Progenitor cell of endocrine pancreas (in vitro differentiated cells): ENCODE measurements at places on chromosomes 4 and X. TPM values are rescaled to one million over a fixed set of nuclear protein-coding genes. Genes with fewer than 3 reads are reported as not detected.

- DNase-seq, result no peak
Observed at GRCh38 chr4:39660045-39660444, 21.4 kb upstream of the SMIM14 start.

- no peak for DNase-seq
Observed at GRCh38 chr4:27807207-27807606, 946.6 kb downstream of the STIM2 start.

GRCh38 chrX:124862301-124862700, 457.4 kb upstream of the TEX13C start:
- DNase-seq, result no peak

- DNase-seq, result no peak
Observed at GRCh38 chr4:105257817-105258495, 111.3 kb downstream of the TET2 start.

GRCh38 chrX:137032841-137033773, 688 bp downstream of the GPR101 start:
- no peak for DNase-seq

DNA sequence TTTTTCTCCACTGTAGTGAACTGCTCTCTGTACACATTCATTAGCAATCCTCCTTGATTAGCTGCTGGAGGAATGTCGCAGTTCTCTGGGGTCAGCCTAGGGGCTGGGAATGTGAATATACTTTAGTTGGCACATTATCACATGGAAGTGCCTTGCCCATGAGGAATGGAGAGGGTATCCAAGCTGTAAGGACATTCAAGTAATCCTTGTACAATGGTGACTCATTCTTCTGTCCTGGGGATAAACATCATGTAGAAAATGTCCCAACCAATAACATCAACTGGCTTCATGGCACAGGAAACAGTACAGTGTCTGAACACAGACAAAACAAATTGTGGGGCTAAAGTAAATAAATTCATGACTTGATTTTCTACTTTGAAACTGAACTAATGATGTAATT, 147.1 kb downstream of the GLRA2 start:
- no peak for DNase-seq

DNA sequence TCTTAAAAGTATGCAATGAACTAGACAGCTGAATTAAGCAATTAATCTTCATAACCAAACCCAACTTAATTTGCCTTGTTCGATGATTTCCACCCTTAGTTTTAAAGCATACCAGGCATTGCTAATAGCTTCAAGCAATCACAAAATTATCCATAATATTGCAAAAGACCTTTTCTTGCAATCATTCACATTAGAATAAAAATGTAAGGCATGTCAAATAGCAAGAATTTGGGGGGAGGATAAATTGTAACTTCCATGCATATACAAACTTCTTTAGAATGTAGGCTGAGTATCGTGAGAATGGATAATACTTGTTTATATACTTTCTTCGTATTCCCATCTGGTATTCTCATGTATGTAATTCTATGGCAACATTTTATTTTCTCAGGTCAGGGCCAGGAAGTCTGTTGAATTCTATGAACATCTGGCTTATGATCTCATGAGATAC, 28.7 kb upstream of the BMP2K start:
- no peak for DNase-seq

GRCh38 chrX:13487731-13488505, 81.5 kb upstream of the EGFL6 start:
- no peak for DNase-seq

GRCh38 chr4:156677656-156678055, 293.9 kb downstream of the PDGFC start:
- no peak for DNase-seq

GRCh38 chr4:128303986-128304385, 16.4 kb upstream of the PGRMC2 start:
- DNase-seq, result no peak

GRCh38 chr4:5999830-6000365, 18.3 kb downstream of the C4orf50 start:
- DNase-seq, result no peak

DNA sequence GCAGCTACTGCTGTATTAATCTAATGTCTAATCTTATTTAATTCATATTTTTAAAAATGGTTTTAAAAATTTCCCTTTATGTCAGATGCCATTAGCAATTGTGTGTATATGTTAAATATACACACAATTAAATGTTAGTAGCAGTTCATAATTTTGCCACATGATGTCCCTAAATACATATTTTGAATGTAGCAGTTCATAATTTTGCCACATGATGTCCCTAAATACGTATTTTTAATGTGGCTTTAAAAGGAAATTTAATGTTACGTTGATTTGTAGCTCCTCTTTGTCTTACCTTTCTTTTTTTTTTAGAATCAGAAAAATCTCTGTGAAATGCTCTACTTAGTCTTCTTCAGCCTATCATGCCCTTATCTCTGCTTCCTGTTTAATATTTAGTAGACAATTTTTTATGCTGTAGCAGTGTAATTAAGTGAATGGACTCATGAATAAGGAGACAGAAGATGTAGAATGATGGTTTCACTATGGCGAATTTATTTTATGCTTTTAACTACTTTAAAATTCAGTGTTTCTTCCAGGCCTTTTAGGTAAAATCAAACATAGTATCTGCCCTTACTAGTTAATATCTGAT, 26.1 kb downstream of the RBM46 start:
- no peak for DNase-seq

GRCh38 chr4:155249016-155249566, 40.7 kb downstream of the NPY2R start:
- DNase-seq, result no peak

DNA sequence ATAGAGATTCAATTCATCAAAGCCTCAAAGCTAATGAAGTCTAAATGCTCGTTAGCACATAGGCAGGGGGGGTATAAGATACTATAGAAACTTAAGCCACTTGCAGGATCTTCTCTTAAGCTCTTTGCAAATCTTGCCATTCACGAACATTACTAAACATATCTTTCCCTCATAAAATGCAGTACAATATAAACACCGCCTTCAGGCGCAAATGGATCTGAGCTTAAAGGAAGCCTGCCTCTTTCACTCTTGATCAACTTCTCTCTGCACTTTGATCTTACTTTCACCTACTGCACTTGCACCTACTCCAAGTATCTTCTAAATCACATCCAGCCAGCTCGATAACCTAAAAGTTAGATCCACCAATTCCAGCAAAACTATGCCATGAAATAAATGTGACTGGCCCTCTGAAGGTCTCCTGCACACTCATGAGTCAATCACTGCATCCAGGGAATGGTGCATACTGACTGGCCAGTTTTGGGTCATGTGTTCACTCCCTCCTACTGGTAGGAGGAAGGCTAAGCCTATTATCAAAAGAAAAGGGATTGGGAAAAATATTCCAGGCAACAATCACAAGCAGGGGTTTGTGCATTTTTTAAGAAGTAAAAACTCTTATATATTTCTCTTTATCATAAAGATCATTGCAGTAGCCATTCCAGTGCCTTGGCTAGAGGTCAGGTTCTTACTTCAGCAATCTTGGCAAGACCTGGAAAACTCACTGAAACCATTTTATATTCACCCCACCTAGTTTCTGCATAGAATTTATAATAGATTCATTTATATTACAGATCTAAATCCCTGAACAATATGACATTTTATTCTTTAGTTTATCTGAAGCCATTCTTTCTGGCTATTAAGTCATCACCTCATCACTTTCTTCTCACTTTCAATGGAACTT, 222.0 kb downstream of the PPP3CA start:
- no peak for DNase-seq

- no peak for DNase-seq
Observed at GRCh38 chrX:74340051-74340450, 36.1 kb downstream of the ZCCHC13 start.

DNA sequence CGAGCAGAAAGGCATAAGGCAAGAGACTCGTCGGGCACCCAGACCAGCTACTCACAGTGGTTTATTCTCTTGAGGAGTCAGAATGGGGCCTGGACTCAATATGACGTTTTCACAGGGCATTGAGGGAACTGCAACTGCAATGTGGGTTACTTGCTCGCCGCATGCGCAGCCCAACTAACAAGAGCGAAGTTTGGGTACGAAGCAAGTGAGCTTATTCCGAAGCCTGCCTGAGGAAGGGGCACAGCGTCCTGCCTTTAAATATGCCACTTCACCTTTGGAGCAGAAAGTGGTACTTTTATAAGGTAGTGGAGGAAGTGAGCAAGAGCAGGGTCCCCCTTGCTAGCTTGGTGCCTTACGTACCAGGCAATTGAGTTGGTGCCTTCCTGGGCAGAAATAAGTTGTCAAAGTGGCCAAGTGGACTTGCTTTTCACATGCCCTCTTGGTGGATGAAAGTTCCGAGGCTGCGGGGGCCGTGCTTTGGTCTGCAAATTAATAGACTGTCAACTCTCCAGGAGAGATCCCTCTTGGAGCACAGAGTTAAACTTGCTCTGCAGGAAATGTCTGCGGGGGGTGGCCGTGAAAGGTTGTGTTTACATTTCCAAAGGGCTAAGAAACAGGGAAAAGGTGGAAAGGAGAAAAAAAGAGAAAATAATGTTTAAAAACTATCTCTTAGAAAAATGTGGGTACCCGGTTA, 480.4 kb downstream of the TRIML1 start:
- DNase-seq, result no peak

GRCh38 chr4:12458621-12459020, 1025.5 kb downstream of the RAB28 start:
- no peak for DNase-seq

GRCh38 chr4:40888933-40889332, 139.2 kb downstream of the NSUN7 start:
- no peak for DNase-seq

DNA sequence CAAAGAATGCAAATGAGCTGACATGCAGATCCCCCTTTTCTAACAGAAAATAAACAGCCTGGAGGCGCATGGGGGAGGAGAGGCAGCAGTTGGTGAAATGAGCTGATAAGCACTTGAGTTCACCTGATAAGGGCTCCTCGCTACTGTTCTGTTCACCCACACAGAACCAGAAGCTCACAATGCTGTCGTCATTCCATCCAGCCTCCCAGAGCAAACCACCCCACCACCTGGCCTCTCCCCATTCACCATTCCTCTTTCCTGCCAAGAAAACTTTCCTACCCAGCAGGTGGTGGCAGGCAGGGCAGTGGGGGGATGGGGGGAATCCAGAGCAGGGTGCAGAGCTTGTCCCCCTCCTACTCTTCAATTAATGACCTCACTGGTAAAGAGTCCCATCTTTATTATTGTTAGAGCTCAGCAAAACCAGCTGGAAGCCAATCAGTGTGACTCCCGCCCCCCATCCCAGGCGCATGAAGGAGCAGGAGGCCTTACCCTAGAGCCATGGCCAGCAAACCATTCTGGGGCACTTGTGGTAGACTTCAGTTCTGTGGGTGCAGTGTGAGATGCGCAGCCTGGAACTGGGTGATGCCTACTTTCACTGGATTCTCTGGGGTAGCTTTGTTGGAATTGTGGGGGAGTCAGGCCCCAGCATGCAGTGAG, 350.3 kb downstream of the ZIC3 start:
- DNase-seq, result no peak

- DNase-seq, result no peak
Observed at GRCh38 chr4:185734930-185735329, 77.1 kb downstream of the SORBS2 start.

DNA sequence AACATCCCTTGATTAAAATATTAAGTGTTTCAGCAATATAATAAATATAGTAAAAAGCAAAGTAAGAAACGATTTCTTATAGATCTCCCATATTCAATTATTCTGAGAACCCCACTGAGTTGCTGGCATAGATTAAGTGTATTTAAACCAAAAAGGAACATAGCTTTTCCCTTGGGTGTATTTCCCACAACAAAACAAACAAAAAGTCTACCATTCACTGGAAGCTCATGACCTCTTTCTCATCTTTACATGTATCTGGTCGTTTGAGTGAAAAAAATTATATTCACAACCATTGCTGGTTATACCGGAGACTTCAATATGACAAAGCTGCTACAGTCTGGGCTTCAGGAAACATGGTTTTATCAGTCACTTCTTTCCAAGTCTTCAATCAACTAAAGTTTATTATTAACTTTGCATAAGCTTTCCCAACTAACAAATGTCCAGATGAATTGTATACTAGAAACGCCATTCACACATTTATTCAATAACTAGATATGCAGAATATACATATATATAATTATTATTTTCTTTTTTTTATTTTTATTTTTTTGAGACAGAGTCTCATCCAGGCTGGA, 38.6 kb downstream of the ZNF827 start:
- no peak for DNase-seq

GRCh38 chr4:102794999-102795398, 32.4 kb downstream of the UBE2D3 start:
- no peak for DNase-seq

- DNase-seq, result no peak
Observed at GRCh38 chr4:10730019-10730418, 45.5 kb upstream of the CLNK start.

- DNase-seq, result no peak
Observed at GRCh38 chr4:3674479-3674851, 91.7 kb upstream of the ADRA2C start.

- DNase-seq, result no peak
Observed at GRCh38 chr4:24422644-24423043, 161.7 kb downstream of the DHX15 start.

DNA sequence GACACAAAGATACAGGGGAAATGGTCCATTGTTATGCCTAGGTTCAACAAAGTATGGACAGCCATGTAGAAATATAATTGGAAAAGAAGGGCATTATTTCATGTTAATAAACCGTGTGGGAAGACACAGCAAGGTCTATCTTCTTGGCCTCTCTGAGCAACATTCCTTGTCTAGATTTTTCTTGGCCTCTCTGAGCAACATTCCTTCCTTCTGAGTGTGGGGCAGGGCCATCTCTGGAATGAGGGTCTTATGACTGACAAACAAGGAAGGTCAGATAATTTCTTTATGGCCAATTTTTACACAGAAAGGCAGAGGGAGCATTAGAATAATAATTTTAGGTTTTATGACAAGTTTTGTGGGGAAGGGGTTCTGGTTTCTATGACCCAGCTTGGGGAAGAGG, 24.3 kb upstream of the MAOA start:
- no peak for DNase-seq

GRCh38 chr4:40980318-40980883, 230.6 kb downstream of the NSUN7 start:
- no peak for DNase-seq

GRCh38 chr4:85522836-85523235, 47.9 kb downstream of the ARHGAP24 start:
- DNase-seq, result no peak

The GPR34 gene
- total RNA-seq, result not detected in 2 replicates

The CSAG1 gene
- total RNA-seq, result not detected in 2 replicates

The TRIM60 gene
- total RNA-seq, result not detected in 2 replicates

The SLAIN2 gene
- 54.5 and 55.2 TPM in 2 replicates for total RNA-seq

The RNF212 gene
- 11.2 and 11.6 TPM in 2 replicates for total RNA-seq

The NXF2 gene
- total RNA-seq, result 2.6 TPM in 1 of 2 replicates, not detected in the other

The CYLC1 gene
- not detected in 2 replicates for total RNA-seq

The ARX gene
- 4.5 and 5.8 TPM in 2 replicates for total RNA-seq

The TGIF2LX gene
- total RNA-seq, result not detected in 2 replicates

The F11 gene
- total RNA-seq, result 0.51 and 0.53 TPM in 2 replicates

The UCHL1 gene
- 270 and 317 TPM in 2 replicates for total RNA-seq

The HNRNPD gene
- 400 and 416 TPM in 2 replicates for total RNA-seq
